Activated T-cell treated with anti-CD3 and anti-CD28 coated beads, Interleukin-2, amount 50 U/mL, for 48 hours (primary cell): ENCODE measurements at places on chromosomes 11 and 22.

DNA sequence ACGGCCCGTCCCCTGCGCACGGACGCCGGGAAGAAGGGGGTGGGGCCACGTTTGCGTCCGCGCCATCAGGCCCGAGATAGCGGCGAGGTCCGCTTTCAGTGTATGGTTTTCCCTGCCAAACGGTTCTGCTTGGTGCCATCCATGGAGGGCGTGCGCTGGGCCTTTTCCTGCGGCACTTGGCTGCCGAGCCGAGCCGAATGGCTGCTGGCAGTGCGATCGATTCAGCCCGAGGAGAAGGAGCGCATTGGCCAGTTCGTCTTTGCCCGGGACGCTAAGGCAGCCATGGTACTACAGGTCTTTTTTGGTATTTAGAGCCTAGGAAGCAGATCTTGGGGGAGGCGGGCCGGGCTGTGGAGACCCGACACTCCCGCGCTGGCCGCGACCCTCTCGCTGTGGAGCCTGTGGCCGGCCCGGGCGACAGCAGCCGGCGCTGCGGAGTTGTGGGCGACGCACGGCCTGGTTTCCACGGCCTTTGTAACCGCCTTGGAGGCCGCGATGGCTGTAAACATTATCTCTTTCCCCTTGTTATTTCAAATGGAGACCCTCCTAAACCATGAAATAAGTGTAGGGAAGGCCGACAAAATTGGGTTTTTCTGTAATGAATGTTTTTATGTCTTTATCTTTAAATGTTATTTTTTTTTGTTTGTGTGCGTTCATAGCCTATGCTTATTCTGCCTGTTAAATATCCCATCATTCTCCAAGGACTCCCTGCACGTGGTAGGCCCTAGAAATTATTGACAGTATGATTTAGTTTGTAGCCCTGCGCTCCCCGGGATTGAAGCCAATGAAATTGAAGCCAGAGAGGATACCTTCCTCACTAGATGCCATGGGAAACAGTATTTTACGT, at the start of gene AASDHPPT:
Gene AASDHPPT, plus strand, starts transcription at position 54 of the 847 bp plus-strand sequence. Its CDS starts 49 bp downstream, at position 103.
- DNase-seq: peak; percentile 26

- DNase-seq: no peak
Measured at GRCh38 chr22:38026130-38027111, 30.8 kb upstream of the PICK1 start.

DNA sequence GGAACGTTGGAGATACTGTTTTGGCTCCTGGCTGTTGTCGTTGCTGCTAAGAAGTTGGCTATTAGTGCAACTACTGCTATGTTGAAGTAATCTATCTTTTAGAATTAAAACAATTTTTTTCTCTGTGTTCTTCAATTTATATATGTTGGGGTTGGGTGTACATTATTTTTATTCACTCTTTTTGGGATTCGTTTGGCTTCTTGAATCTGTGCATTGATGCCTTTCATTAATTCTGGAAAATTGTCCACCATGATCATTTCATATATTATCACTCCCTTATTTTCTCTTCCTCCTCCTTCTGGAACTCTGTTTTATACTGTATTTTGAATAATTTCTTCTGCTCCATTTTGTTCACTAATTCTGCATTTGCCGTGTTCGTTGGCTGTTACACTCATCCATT, 199.5 kb upstream of the PLET1 start:
- DNase-seq: no peak

DNA sequence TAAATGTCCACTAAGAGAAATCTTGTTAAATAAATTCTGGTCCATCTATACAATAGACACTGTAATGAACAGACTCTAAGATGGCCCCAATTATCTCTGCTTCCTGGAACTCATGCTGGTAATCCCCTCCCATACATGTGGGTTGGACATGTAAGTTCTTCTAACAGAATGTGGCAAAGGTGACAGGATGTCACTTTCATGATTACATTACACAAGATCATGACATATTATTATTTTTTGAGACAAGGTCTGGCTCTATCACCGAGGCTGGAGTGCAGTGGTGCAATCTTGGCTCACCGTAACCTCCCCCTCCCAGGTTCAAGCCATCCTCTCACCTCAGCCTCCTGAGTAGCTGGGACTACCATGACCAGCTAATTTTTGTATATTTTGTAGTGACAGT, 14.6 kb upstream of the NDUFC2 start:
- DNase-seq: no peak

DNA sequence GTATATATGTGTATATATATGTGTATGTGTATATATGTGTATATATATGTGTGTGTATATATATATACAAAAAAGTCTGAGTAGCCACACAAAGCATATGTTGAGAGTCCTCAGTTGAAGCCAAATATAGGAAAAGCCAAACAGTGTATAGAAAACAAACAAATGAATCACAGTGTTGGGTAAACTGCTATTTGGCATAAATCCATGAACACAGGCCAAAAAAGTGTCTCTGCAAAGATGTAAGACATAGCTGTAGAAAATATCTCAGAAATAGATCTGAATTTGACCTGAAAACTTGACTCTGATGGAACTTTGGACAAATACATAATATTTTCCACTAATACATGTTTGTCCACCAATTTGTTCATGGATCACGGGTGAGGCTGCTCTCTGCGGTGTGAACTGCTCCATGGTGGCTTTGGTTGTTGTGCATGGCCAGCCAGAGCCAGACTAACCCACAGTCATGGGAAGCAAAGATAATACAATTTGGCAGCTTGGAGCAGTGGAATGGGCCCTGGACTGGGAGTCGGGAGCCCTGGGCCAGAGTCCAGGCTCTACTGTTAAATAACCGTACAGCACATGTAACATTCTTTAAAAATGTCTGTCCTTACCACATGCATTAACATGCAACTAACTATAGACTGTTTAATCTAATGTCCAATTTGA, 76.9 kb upstream of the EED start:
- DNase-seq: no peak

GRCh38 chr11:33258631-33259205, 1.5 kb downstream of the HIPK3 start:
- DNase-seq: no peak

DNA sequence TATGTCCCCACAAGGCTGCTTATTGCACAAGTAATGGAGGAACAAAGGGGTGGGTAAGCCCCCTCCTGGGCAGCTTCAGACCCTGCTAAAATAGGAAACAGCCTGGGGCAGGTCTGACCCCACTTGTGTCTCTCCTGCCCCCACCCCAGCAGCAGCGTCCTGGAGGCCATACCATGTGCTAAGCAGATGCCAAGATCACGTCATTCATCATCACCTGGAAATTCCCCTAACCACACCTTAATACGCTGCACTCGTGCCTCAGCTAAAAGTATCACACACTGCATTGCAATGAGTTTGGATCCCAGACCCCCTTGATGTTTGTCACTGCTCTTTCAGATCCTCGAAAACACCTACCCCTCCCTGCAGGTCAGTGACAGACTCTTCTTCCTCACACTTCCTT, 27.8 kb upstream of the GGTLC2 start:
- DNase-seq: peak; percentile 22

DNA sequence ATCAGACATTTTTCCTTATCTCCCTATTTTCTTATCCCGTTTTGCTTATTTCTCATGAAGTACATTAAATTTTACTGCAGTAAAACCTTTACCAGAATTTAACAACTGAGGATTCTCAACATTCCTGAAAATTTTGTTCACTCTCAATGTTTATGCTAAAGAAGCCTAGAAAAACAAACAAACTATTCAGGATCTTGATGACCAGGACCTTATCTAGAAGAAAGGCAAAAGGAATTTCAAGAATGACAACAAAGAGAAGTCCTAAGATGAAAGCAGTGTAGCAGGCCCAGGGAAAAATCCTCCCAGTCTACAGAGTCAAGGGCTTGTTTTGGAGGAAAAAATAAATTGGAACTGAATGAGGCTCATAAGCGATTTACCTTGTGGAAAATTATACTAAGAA, 283.3 kb upstream of the ARHGAP42 start:
- no peak for DNase-seq

DNA sequence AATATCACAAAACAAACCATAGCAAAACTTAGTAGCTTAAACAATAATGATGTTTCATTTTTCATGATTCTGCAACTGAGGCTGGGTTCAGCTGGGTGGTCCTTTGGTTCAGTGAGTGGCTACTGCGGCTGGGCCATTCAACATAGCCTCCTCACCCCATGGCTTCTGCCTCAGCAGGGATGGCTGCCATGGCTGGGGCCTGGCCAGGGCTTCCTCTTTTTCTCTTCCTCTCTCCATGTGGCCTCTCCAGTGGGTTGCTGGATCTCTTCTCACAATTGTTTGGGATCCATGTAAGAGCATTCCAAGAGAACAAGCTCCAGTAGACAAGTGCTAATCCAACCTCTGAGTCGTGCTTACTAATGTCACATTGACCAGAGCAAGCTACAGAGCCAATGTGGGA, 248.6 kb upstream of the PLET1 start:
- no peak for DNase-seq
